CD4-positive, alpha-beta memory T cell (primary cell): ENCODE measurements at places on chromosomes 1 and 21.

GRCh38 chr1:11880911-11881748 lies 22.4 kb upstream of the NPPB start:
- no peak overlapping the region for H3K27ac ChIP-seq
- no peaks in the 10 kb centered on the region for H3K4me1 ChIP-seq
- DNase-seq = no peak
- H3K27me3 ChIP-seq = no peaks in the 10 kb centered on the region
- H3K4me3 ChIP-seq = no peak overlapping the region

- H3K36me3 ChIP-seq = no peaks in the 10 kb centered on the region
- no peak overlapping the region for H3K27ac ChIP-seq
- H3K4me1 ChIP-seq = no peaks in the 10 kb centered on the region
- H3K27me3 ChIP-seq = no peaks in the 10 kb centered on the region
These were observed 37.8 kb upstream of the EFHD2 start for GRCh38 chr1:15371610-15372545.

DNA sequence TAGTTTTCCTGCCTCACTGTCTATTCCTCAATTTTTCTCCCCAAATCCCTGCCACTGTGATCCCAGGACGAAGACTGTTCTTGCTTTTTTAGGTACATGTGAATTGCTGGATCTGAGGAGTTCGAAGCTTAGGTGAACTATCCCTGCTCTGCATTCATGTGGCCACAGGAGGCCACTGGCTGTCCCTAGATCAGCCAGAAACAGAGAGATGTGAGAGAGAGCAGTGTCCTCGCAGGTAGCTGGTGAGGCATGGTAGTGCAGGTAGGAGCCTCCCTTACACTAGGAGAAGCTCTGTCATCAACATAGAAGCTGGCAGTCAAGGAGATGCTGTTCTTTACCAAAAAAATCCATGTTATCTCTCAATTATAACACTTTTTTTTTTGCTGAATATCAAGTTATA lies 71.5 kb downstream of the USP24 start:
- peaks cover 42% of the 10 kb centered on the region for H3K36me3 ChIP-seq
- no peak overlapping the region for H3K4me3 ChIP-seq
- H3K4me1 ChIP-seq = no peaks in the 10 kb centered on the region
- no peaks in the 10 kb centered on the region for H3K27me3 ChIP-seq
- DNase-seq = no peak

- no peak overlapping the region for H3K27ac ChIP-seq
- H3K27me3 ChIP-seq = no peaks in the 10 kb centered on the region
- H3K4me1 ChIP-seq = no peaks in the 10 kb centered on the region
- no peaks in the 10 kb centered on the region for H3K36me3 ChIP-seq
These were observed 60.3 kb upstream of the RGS18 start for GRCh38 chr1:192098001-192098400.

DNA sequence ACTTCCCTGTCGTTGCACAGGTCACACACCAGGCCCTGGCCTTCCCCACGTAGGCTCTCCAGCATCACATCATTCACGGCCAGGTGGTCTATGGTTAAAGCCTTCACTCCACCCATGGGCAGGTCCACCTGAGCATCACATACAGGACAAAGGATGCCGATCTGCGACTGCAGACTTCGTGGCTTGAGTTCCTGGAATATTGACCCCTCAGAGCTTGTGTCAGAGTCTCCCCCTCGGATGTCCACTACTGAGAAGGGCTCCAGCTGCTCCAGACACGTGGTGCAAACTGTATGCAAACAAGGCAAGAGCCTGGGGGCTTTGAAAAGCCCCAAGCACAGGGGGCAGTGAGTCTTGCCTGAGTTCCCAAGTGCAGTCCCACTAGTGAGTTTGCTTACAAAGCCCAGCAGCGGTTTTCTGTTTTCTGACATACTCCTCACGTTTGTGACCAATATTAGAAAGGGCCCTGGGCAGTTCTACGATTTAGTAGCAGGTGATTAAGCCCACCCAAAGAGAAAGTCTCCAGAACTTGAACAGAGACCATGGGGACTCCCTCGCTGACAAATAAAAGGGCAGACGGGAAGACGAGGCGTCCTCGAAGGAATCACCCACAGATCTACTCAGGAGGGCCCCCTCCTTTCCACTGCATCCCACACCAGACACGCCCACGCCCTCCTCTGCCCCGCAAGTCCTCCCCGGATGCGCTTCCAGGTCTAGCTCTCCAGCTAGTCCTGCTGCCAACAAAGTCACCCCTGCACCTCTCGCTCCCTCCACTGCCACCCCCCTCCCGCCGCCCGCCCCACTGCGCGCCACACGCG lies 568 bp downstream of the TRIM45 start:
- H3K27me3 ChIP-seq = no peaks in the 10 kb centered on the region
- no peak overlapping the region for H3K27ac ChIP-seq
- no peaks in the 10 kb centered on the region for H3K36me3 ChIP-seq
- DNase-seq = no peak
